Pericardium fibroblast (primary cell): ENCODE measurements at places on chromosomes 1 and 21. TPM values are rescaled to one million over a fixed set of nuclear protein-coding genes. Genes with fewer than 3 reads are reported as not detected.

C1orf53 gene
- 14.1 and 35.1 TPM in 2 replicates for total RNA-seq

FAM110D gene
- 0.43 TPM in 1 of 2 replicates, not detected in the other for total RNA-seq

S100A3 gene
- total RNA-seq: 2.5 and 10.0 TPM in 2 replicates

OR10Z1 gene
- total RNA-seq: not detected in 2 replicates

TSSK3 gene
- total RNA-seq: 0.70 TPM in 1 of 2 replicates, not detected in the other

C1orf94 gene
- total RNA-seq: not detected in 2 replicates

SMPDL3B gene
- not detected in 2 replicates for total RNA-seq

MANEAL gene
- total RNA-seq: 2.1 TPM in 1 of 2 replicates, not detected in the other

ECM1 gene
- total RNA-seq: 17.6 and 32.3 TPM in 2 replicates

RGS18 gene
- not detected in 2 replicates for total RNA-seq

KCNJ10 gene
- 0.12 TPM in 1 of 2 replicates, not detected in the other for total RNA-seq

KRTAP19-8 gene
- not detected in 2 replicates for total RNA-seq

SLC44A5 gene
- under 0.01 and 0.26 TPM in 2 replicates for total RNA-seq

ADGRL4 gene
- total RNA-seq: 10.8 and 11.6 TPM in 2 replicates

OR6N1 gene
- not detected in 2 replicates for total RNA-seq

HPCA gene
- total RNA-seq: not detected in 2 replicates

ITLN2 gene
- total RNA-seq: 0.47 TPM in 1 of 2 replicates, not detected in the other

ARHGAP30 gene
- total RNA-seq: not detected in 2 replicates

SPRR1B gene
- not detected in 2 replicates for total RNA-seq

GBP4 gene
- 0.17 and 0.70 TPM in 2 replicates for total RNA-seq

KIF21B gene
- total RNA-seq: 0.09 and 0.12 TPM in 2 replicates

LCE1C gene
- total RNA-seq: not detected in 2 replicates

CCDC17 gene
- 0.51 and 1.2 TPM in 2 replicates for total RNA-seq

HSD3B1 gene
- total RNA-seq: not detected in 2 replicates

KDF1 gene
- total RNA-seq: not detected in 2 replicates
